ENCODE measurements at places on chromosomes 2 and 18.

- DNase-seq = no peak
Measured at GRCh38 chr2:46091961-46092667, 205.1 kb upstream of the EPAS1 start.

- no peak for DNase-seq
Measured at GRCh38 chr2:167017021-167017420, 128.7 kb downstream of the XIRP2 start.

DNA sequence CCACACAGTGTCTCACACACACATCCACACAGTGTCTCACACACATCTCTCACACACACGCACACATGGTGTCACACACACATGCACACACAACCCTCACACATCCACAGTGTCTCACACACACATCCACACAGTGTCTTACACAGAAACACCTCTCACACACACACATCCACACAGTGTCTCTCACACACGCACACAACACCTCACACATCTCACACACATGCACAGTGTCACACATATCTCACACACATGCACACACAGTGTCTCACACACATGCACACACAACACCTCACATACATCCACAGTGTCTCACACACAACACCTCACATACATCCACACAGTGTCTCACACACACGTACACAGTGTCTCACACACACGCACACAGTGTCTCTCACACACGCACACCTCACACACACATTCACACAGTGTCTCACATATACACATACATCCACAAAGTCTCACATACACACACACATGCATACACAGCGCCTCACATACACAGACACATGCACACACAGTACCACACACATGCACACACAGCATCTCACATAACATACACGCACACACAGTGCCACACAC lies 473.9 kb upstream of the HS6ST1 start:
- DNase-seq = no peak

DNA sequence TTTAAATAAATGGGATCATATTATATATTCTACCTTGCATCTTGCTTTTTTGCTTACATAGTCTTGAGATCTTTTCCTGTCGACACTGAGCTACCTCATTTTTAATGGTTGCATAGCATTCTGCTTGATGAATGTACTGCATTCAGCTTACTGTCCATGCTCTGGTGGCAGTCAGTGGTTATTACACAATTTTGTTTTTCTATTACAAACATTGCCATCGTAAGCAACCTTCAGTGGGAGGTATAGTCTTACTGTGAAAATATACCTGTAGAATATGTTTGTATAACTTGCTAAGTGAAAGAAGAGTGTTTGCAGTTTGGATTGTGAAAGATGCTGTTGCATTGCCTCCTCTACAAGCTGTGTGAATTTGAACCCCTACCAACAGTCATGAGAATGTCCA lies 43.4 kb downstream of the UBXN4 start:
- no peak for DNase-seq

DNA sequence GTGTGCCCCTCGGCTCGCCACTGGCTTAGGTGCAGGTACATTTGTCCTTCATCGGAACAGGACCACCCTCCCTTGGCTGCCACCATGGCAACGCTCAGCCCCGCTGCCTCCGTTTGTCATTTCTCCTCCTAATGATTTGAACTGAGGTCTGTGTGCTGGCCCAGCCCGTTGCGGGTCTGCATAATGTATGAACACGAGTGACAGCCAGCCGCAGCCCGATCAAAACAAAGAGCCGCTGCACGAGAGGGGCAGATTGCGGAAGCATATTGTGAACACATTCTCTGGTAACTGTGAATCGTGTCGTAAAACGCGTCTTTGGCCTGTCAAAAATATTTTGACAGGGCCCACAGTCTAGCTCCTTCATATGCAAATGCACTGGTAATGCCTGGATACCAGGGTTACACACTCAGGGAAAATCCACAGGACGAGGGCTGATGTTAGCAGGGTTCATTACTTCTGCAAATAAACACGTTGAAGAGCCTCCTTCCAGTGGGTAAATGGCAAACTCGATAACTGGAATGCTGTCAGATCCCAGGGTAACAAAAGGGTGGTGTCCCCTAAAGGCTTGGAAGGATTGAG lies 137.0 kb downstream of the AGAP1 start:
- DNase-seq = no peak

- no peak for DNase-seq
Measured at GRCh38 chr2:181393472-181393871, 63.7 kb upstream of the ITGA4 start.

DNA sequence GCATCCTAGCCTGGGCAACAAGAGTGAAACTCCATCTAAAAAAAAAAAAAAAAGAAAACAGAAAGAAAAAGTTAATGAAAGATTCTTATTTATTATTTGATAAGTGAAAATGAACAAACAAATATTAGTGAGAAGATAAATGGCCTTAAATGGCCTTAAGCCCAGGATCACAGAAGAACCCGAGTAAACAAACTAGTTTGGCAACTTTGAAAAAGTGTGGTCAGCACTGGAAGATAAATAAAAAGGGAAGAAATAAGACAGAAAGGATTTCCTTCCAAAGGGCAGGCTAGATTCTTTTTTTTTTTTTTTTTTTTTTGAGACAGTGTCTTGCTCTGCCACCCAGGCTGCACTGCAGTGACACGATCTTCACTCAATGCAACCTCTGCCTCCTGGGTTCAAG lies 692.4 kb downstream of the CPS1 start:
- no peak for DNase-seq

DNA sequence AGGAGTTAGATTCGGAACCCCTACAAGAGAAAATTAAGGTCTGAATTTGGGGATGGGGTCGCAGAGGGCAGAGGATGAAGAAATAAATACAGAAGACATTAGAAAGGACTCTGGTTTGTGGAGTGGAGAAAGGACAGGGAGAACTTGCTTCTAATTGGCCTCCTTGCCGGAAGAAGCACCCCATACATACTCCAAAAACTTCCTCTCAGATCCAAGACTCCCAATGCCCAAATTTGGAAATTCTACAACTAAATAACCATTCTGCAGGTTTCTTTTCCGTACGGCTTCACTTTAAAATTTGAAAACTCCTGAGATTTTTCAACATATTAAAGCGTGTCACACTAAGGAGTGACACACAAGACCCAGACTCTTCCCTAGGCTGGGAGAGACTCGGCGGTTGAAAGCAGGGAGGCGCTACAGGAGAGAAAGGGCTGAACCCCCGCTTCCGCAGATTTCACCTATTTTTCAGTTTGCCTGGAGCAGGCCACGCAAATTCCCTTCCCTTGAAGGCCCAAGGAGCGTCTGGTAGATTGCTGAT lies 478 bp downstream of the CLHC1 start:
- DNase-seq = no peak

Measured in stimulated activated CD4-positive, alpha-beta T cell treated with anti-CD3 and anti-CD28 coated beads, Interleukin-4, amount 100 ng/mL, for 1 hour (primary cell).